SK-MEL-5 (cell line): ENCODE measurements at places on chromosomes 3 and 15. TPM values are rescaled to one million over a fixed set of nuclear protein-coding genes. Genes with fewer than 3 reads are reported as not detected.

Gene LDHAL6B
- total RNA-seq = not detected in 2 replicates

Gene SST
- total RNA-seq = not detected in 2 replicates

Gene HIGD2B
- 0.11 TPM in 1 of 2 replicates, not detected in the other for total RNA-seq

Gene TM4SF18
- 66.3 and 72.6 TPM in 2 replicates for total RNA-seq

Gene FOXB1
- not detected in 2 replicates for total RNA-seq

Gene MCF2L2
- total RNA-seq = 0.79 and 1.0 TPM in 2 replicates

Gene IL1RAP
- total RNA-seq = 512 and 514 TPM in 2 replicates

Gene MME
- 15.1 and 19.5 TPM in 2 replicates for total RNA-seq

Gene GLDN
- not detected in 2 replicates for total RNA-seq

Gene RHCG
- total RNA-seq = 9.4 and 10.4 TPM in 2 replicates

Gene PARP16
- total RNA-seq = 7.4 and 10.1 TPM in 2 replicates

Gene POU1F1
- not detected in 2 replicates for total RNA-seq

Gene AGTR1
- 0.08 and 0.13 TPM in 2 replicates for total RNA-seq
